GM19239 (cell line): ENCODE measurements at places on chromosomes 7 and 10.

DNA sequence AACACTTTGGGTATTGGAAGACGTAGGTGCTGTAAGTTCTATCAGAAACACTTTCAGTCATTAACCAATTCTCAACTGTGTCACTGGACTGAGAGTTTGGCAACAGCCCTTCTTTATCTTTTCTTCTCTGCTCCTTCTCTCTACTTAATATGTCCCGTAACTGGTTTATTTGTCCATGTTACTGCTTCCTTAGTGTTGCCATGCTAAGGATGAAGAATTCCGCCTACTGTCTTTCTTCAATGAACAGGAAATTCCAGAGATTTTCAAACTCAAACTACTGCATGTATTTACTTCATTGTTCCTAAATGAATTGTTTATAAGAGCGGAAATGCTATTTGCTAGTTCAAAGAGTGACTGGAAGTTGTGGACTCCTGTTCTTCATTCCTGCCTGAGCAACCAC is 143.7 kb downstream of the TAX1BP1 start:
- DNase-seq, result no peak

DNA sequence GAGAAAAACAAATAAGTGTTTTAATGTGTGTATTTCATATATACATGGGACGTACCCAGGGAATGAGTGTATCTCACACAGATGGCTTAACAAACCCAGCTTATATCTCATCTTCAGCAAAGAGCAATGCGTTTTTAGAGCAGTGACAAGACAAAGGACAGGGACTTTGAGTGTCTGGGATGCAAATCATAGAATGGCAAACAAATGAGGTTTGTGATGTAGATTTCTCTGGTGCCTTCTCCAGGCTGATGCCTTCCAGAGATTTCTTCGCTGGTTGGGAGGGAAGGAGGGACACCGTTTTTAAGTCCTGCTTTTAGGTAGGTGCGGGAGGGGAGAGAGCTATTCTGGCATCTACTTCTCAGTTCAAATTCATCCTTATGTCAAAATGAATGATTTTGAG is 16.6 kb downstream of the LANCL2 start:
- DNase-seq, result no peak

DNA sequence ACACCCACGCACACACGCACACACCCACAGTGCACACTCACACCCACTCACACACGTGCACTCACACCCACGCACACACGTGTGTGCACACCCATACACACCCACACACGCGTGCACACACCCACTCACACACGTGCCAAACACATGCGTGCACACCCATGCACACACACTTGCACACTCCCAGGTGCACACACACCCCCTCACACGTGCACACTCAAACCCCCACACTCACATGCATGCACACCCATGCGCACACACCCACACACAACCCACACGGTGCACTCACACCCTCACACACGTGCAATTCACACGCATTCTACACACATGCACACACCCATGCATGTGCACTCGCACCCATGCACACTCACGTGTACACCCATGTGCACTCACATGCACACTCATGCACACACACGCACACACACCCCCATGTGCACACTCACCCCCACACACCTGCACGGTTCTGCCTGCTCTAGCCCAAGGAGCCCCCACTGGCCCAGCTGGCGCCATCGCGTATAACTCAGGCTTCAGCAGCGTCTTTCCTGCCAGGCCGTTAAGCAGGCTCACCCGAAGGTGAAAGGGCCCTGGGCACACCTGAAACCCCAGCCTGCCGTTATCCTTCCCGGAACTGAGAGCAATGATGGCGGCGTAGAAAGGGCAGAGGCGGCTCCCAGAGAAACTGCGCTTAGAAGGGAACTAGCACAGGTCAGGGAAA is 63.9 kb upstream of the PDGFA start:
- DNase-seq, result no peak

- DNase-seq, result no peak
Observed at GRCh38 chr7:106419455-106420182, 134.8 kb upstream of the NAMPT start.

- no peak for DNase-seq
Observed at GRCh38 chr7:105036217-105037168, 22.5 kb downstream of the KMT2E start.

- DNase-seq, result no peak
Observed at GRCh38 chr10:129375171-129375570, 91.9 kb upstream of the MGMT start.

GRCh38 chr10:121169406-121169805 is 318.2 kb downstream of the WDR11 start:
- no peak for DNase-seq

DNA sequence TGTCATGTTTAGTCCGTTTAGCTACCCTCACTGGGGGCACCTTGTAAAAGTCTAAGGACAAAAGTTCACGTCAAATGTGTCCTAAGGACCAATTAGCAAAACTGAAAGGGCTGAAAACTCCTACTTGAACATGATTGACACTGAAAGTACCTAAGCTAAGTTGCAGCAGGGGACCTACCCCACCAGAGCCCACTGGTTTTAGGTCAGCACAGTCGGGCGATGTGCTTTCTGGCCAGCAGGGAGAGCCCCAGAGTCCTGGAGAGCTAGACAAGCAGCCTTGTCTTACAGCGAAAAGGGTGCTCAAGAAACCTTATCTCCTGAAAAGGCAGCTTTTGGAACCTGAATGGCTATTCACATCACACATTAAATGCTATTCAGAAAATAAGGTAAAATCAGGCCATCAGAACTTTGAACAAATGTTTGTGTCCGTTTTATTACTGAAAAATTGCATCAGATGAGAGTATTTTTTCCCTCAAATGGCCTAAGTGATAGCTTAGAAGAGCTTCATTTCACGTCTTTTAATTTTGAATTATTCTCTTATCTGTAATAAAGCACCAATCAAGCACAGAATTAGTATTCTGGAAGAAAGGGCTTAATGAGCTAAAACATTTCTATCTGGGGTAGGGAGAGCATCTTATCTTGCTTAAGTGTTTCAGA is 52.2 kb upstream of the MKI67 start:
- peak; percentile 22 for DNase-seq

GRCh38 chr10:59433720-59434428 is 71.5 kb upstream of the FAM13C start:
- no peak for DNase-seq
